HCT116 (cell line): ENCODE measurements at places on chromosomes 16 and 17. TPM values are rescaled to one million over a fixed set of nuclear protein-coding genes. Genes with fewer than 3 reads are reported as not detected.

LMF1 gene
- total RNA-seq: 12.8 TPM

PTX4 gene
- total RNA-seq: not detected

KLHL11 gene
- 22.4 TPM for total RNA-seq

SPNS3 gene
- total RNA-seq: 0.37 TPM

TMEM88 gene
- total RNA-seq: 2.8 TPM

TBC1D3 gene
- total RNA-seq: not detected

CLEC19A gene
- total RNA-seq: not detected

CDT1 gene
- 160 TPM for total RNA-seq

MILR1 gene
- 3.8 TPM for total RNA-seq

TEKT3 gene
- 0.64 TPM for total RNA-seq

HOXB7 gene
- 33.6 TPM for total RNA-seq

SULT1A3 gene
- 23.5 TPM for total RNA-seq

ENO3 gene
- 24.6 TPM for total RNA-seq

TBC1D28 gene
- total RNA-seq: not detected
